ENCODE measurements at places on chromosomes 1 and 21. TPM values are rescaled to one million over a fixed set of nuclear protein-coding genes. Genes with fewer than 3 reads are reported as not detected.

GRCh38 chr1:238119861-238120260 is 229.1 kb upstream of the ZP4 start:
- no peak for DNase-seq

DNA sequence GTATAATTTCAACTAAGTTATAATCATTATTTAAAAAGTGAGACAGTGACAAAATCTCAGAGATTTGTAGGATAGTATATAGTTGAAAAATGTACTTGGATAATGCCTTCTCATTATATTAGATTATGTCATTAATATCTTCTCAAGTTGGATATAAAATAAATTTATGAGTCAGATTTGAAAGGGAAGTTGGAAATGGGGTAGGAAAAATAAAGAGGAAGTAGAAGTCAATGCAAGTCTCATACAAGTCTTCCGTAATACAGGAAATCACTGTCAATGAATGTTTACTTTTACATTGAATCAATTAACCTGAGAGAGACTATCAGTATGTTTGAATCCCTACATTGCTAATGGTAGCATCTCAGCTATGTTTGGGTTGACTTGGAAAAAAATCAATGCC is 16.2 kb upstream of the RNPC3 start:
- no peak for DNase-seq

DNA sequence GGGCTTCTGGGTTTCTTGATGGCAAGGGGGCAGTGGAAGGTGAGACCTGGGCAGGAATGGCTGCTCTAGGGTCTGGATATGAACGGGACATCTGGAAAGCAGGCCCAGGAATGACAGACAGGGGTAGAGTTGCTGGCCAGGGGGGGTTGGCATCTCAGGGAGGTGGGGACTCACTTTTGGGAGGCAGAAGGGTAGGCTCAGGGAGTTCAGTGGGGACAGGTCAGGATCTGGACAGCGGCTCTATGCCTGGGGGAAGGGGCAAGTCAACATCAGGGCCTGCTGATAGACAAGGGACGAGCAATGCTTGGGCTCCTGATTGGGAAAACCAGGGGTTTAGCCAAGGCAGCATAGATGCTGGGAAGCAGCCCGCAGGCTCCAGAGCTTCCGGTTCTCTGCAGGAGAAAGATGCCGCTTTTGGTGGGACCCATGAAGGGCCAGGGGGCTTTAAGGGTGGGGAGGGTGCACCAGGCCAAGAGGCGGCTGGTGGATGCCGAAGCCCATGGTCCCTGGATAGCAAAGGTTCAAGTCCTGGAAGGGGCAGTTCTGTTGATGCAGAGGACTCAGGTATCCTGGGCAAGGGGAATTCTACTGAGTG is 21.9 kb downstream of the IGFN1 start:
- DNase-seq: no peak

The MAEL gene
- not detected for total RNA-seq

DNA sequence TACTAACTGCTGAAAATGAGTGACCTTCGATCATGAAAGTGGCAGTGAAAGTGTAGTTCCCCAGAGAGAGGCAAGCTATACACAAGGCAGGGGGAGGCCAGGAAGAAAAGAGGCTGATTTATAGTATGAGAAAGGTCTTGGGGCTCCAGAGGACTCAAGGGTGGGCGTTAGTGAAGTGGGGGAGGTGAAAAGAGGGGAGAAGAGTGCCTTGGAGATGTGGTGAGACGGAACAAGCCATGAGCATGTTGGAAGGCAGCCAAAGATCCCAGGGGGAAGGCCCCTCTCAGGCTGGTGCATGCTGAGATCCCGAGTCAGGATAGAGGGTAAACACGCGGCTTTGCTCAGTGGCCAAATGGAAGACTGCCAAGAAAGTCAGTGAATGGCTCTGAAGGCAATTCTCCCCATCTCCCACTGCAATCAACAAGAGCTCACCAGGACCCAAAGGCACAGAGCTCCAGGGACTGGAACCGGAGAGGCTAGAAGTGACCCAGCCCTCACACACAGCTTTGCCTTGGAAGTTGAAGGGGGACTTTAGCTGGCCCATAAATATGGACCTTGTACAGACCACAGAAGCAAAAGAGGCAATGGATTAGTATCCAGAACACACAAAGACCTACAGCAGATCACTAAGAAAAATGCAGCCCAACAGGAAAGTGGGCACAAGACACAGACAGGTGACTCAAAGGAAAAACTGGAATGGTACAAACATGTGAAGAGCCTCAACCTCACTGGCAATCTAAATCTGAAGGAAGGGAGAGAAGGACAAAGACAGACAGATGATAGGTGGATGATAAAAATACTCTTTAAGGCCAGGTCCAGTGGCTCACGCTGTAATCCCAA is 49.6 kb downstream of the HSF2BP start:
- DNase-seq: no peak

GRCh38 chr1:167429612-167430011 is 88.7 kb downstream of the CD247 start:
- no peak for DNase-seq
